NCI-H2227 treated with DMSO at 0.1 percent for 48 hours (cell line): ENCODE measurements at places on chromosomes 5 and 9.

DNA sequence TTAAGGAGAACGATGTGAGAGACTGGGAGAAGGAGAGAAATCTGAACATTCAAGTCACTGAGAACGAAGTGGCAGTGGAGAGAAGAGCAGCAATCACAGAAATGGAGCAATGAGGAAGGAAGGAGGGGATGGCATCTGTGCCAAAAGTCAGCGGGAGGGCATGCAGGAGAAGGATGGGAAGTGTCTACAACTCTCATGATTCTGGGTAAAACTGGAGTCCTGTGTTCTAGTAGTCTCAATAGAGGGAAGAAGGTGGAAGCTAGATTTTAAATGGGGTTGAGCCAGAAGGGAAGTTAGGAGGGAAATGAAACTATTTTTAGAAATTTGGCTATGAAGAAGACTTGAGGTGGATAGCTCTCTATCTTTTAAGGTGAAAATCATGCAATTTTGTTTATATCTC lies 39.1 kb upstream of the SPATA31C2 start:
- no peak for DNase-seq

DNA sequence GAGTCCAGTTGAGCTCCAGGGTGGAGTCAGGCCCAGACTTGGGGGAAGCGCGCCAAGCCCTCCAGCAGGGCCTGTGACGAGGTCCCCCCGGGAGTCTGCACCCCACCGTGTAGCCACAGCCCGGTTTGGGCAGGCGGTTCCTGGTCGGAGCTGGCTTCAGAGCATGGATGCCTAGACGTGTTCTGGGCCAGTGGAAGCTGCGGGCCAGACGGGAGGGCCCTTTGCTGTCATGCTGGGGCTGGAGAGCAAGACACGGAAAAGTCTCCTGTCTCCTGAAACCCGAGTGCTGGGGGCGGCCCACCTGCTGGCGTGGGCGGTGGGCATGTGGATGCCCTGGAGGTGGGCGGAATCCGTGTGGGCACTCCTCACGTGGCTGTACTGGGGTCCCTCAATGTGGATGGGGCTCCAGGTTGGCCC lies 1.9 kb downstream of the GPSM1 start:
- no peak for DNase-seq

- no peak for DNase-seq
Observed at GRCh38 chr5:159902444-159903121, 13.7 kb upstream of the ADRA1B start.

- no peak for DNase-seq
Observed at GRCh38 chr5:110549301-110549700, 177.2 kb downstream of the TMEM232 start.

DNA sequence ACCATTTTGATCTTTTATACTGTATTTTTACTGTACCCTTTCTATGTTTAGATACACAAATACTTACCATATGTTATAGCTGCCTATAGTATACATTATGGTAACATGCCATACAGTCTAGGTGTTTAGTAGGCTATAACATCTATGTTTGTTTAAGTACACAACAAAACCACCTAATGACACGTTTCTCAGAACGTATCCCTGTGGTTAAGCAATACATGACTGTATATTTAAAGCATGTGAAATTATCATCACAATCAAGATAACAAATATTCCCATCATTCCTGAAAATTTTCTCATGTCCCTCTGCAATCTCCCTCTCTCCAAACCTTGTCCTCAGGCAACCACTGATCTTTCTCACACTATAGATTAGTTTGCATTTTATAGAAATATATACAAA lies 66.4 kb upstream of the SUSD1 start:
- no peak for DNase-seq

GRCh38 chr5:95863383-95863757 lies 40.8 kb upstream of the GLRX start:
- no peak for DNase-seq
